CD8-positive, alpha-beta T cell (primary cell): ENCODE measurements at places on chromosomes 1 and 21.
A peak's percentile ranks its signal among the peaks of the same experiment; 100 is the strongest.

DNA sequence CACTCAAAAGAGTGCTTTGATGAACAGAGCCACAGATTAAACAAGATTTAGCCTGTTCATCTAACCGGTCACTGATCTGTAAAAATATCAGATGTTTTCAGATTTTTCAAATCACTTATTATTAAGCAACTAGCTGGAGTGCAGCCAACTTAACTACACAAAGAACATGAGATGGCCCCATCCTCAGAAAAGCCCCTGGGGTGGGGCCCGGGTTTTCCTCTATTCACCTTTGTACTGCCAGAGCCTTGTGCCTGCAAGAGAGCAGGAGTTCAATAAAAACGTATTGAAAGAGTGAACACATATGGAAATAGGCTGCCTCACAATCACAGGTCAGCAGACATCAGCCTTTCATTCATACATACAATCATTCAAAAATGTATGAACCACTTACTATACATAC, 516.1 kb downstream of the OMA1 start:
- DNase-seq = no peak

- DNase-seq = no peak
Measured at GRCh38 chr21:35457097-35457804, 408.1 kb upstream of the RUNX1 start.

GRCh38 chr1:67879485-67879884, 46.2 kb upstream of the GNG12 start:
- no peak for DNase-seq

GRCh38 chr1:174399211-174399610, 48.6 kb upstream of the GPR52 start:
- no peak for DNase-seq

DNA sequence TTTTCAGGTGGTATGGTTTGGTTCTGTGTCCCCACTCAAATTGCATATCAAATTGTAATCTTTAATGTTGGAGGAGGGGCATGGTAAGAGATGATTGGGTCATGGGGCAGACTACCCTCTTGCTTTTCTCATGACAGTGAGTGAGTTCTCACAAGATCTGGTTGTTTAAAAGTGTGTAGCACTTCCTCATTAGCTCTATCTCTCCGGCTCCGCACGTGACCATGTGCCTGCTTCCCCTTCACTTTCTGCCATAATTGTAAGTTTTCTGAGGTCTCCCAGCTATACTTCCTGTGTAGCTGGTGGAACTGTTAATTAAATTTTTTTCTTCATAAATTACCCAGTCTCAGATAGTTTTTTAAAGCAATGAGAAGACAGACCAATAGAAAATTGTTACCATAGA, 843.2 kb downstream of the AMY1C start:
- no peak for DNase-seq

GRCh38 chr21:45888386-45889009, 93.1 kb upstream of the COL6A1 start:
- no peak for DNase-seq

DNA sequence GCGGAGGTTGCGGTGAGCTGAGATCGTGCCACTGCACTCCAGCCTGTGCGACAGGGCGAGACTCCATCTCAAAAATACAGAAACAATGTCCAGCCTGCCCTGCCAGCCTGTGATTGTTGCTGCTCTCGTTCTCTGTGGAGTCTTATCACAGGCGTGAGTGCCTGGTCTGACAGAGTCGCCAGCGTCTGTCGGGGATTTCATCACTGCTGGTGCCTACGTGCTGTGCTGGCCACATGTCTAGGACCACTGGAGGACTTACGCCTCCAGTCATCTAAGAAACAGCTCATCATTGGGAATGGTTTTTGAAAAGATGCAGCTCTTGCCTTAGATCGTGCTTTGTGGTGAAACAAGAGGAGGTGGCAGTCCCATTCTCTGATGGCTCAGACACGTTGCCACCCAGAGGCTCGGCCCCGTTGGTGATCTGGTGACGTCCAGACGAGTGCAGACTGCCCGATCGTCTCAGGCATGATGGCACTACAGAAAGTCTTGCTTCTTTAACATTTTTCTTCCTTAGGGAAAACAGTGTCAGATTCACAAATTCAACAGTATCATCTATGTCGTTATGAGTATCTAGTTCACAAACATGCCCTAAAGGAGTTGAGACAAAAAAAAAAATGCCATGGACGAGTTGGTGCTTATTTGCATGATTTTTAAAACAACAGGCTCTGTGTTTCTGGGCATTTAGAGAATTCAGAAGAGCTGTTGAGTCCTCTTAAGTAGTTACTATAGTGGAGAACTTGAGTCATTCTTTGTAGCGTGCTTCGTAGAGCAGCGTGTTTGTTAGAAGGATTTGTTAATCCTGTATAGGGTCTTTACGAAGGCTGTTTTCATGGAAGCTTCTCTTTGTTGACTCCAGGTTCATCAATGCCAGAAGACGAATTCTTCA, 47.5 kb downstream of the CBS start:
- DNase-seq = no peak

DNA sequence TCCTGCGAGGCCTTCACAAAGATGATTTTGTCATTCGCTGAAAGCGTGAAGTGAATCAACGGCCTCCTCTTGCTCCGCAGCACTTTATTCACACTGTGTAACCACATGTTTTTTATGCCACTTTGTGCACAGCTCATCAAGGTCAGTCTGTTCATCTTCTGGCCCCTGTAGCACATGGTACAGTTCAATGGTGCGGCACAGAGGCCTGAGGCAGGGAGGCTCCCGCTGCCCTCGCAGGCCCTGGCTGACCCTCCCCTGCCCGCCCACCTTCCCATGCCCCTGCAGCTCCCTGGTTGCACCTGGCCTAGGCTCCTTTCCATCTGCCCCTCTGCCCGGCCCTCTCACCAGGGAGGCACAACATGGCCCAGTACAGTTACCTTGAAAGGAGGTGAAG, 87.5 kb downstream of the CD247 start:
- no peak for DNase-seq

- DNase-seq = no peak
Measured at GRCh38 chr1:205920159-205920558, 23.1 kb downstream of the SLC26A9 start.

DNA sequence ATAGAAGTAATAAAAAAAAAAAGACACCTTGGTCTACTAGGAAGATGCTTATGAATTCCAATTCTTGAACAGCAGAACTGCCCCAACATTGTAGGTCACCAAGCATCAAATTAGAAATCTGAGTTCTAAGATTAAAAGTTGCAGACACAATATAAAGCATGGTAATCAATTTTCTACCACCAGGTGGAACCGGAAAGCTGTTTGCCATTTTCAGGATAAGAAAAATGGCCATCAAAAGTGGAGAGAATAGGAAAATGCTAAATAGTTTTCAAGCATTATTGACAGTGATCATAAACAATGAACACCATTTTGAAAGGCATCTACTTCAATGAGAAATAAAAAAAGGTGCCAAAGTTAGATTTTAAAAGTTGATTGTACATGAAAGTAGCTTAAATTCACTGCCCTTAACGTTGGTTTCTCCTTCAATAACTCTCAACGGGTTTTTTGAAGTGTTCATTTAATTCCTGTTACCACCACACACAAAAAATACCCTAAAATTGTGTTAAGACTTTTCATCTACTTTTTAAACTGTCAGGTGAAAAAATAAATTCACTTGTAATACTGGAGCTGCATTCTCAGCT, 252.9 kb downstream of the KCNT2 start:
- DNase-seq = no peak

- no peak for DNase-seq
Measured at GRCh38 chr1:72662918-72663317, 380.6 kb upstream of the NEGR1 start.

- no peak for DNase-seq
Measured at GRCh38 chr1:205907794-205908193, 35.5 kb downstream of the SLC26A9 start.

GRCh38 chr1:7339953-7340352, 431.1 kb upstream of the VAMP3 start:
- DNase-seq = no peak

GRCh38 chr1:85058311-85058710, 10.0 kb upstream of the MCOLN3 start:
- DNase-seq = no peak

DNA sequence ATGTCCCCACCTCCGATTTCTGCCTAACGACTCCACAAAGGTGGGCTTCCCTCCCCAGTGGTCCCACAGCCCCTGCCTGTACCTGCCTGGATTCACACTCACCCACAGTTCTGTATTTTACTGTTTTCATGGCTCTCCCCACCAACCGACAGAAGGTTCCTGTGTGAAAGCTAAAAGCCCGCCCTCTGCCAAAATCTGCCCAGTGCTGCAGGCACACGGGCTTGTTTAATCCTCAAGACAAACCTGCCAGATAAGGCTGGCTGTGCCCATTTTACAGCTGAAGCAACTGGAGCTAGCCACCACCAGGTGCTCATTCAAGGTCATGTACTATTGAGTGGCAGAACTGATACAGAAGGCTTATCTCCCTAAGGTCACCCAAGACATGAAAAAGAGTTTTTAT, 114.5 kb downstream of the HIVEP3 start:
- DNase-seq = peak; percentile 69

GRCh38 chr1:111887385-111887784, 102.1 kb downstream of the KCND3 start:
- DNase-seq = no peak

DNA sequence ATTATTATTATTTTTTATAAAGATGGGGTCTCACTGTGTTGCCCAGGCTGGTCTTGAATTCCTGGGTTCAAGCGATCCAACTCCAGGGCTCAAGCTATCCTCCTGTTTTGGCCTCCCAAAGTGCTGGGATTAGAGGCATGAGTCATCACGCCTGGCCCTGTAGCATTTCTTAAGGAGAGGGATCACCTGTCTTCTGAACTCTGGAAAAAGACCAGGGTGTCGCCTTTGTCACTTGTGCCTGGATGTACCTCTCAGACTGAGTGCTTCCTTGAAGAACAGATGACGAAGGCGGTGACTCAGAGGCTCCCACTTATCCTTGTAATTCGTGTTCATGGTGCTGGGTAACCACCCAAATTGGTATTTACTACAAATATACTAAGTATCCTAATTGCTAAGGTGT, 2.4 kb upstream of the CGN start:
- no peak for DNase-seq

DNA sequence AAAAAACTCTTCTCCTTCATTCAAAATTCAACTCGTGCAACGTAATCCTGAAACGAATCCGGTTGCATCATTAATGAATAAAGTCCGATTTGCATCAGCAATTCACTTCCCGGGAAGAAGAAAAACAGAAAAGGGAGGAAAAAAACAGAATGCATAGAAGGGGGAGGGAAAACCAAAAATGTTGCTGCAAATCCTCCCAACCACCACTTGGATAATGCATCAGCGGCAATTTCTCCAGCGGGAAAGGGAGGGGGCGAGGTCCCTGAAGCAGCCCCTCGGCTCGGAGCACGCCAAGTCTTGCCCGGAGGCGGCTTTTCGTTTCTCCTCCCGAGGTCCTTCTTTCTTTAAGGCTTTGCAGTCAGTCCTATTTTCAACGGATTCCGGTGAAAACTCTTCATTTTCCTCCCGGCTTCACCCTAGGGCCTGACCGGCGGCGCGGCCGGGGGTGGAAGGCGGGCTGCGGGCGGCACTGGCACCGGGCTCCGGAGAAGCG, 723 bp downstream of the CDC42BPA start:
- DNase-seq = no peak
